ENCODE measurements at places on chromosomes 11 and 22.

GRCh38 chr11:12797996-12798395 is 123.8 kb downstream of the TEAD1 start:
- DNase-seq, result no peak

DNA sequence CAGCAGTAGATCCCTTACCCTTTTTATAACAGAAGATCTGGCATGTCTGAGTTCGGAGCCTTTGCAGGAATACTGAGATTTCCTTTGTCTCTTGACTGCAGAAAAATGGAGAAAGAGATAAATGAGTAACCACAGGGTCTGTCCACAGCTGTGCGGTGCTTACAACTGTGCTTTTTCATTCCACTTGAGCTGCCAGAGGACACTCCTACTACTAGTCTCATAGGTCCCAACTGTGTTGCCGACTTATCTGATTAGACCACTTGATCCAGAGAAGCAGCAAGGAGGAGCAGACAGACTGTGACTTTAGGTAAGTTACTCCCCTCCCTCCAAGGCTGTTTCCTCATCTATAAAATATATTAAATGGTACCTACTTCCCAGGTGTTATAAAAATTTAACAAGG is 17.5 kb downstream of the FAM227A start:
- DNase-seq, result no peak

GRCh38 chr22:31449506-31449905 is 40.1 kb downstream of the EIF4ENIF1 start:
- no peak for DNase-seq

- DNase-seq, result no peak
Observed at GRCh38 chr22:32343941-32344340, 13.7 kb upstream of the RFPL3 start.

DNA sequence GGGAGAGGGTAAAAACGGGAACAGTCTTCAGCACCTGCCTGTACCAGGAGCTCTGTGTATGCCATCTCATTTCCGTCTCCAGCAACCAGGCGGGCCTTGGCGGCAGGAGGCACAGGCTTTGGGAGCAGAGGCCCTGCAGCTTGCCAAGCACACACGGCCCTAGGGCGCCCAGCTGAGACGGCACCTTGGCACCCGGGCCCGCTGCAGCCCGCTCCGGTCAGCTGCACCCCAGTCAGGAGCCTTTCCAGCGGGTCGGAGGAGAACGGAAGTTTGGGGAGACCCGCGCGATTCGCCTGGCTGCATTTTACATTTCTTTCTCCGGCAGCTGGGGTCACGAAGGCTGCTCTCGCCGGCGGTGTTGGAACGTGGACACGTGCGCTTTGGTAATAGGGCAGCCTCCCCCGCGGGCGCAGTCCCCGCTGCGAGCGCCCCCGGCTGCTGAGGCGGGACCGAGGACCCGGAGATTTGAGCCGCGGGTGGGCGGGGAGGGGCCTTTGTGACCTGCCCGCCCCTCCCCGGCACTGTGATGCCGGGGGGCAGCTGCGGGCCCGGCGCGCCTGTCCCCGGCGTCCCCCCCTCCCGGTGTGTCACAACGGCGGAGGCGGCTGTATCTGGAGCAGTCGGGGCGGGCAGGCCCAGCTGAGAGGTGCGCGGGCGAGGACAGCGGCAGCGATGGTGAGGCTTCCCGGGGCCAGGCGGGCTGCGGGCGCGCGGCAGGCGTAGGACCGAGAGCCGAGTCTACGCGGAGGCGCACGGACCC is at the start of gene TUBA8:
TSS of gene TUBA8 (plus strand) at position 616 of the 760 bp plus-strand sequence. CDS start at position 673, 57 bp downstream.
- DNase-seq, result peak; percentile 57

DNA sequence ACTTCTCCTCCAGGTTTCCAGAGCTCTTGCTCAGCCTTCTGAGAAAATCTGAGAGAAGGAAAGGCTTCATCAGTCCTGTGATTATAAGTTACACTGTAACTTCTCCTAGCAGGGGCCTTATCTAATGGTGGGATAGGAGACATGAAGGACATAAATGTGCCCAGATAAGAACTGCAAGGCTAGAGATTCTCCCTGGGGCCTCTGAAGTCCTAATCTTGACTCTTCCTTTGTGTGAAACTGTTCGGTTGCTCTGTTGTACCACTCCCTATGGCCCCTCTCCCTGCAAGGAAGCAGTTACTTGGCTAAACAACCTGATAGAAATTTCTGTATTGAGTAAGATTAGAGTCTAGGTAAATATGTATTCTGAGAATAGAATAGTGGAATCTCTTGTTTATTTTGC is 780.9 kb downstream of the ETS1 start:
- no peak for DNase-seq

- DNase-seq, result no peak
Observed at GRCh38 chr11:94655291-94655690, 88.1 kb downstream of the PIWIL4 start.

DNA sequence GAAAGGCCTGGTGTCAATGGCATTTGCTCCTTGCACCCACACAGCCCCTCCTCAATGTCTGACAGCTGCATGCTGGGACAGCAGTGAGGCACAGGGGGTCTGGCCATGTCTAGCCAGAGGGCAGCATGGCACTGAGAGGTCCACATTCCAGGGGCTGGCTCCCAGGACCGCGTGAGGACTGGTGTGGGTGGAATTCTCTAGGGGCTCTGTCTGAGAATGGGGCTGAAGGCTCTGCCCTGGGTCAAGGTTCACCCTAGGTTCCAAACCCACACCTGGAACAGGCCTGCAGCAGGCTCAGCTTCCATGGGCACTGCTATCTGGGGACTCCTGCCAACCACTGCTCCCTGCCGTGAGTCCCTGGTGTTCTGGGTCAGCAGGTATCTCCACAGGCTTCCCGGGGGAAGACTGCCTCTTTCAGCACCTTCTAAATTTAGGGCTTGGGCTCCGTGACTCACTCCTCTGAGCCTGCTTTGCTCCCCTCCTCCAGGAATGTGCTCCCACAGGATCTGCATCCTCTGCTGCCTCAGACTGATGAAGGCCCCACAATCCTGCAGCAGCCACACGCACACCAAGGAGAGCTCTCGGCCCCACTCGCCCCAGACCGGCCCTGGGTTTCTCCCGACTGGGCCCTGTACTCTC is 4.2 kb downstream of the STARD10 start:
- DNase-seq, result no peak

DNA sequence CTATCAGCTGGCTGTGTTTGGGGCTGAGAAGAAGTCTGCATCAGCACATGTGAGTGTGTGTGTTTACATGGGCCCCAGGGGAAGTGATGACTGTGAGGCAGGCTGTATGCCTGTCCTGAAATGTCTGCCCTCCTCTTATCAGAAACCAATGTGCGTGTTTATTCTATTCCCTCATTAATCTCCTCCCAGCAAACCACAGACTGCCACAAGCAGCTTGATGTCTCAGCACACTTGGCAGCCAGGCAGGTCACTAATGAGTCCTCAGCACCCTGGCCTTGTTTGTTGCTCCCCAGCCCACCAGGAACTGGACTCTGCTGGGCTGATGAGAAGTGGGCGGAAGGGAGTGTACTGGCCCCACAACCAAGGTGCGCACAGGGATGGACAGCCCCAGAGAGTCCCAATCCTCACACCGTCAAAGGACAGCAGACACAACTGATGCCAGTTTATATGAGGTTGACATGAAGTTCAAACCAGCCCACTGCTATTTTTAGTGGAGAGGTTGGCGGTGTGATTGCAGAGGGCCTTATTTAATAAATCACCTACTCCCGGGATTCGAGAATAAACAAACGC is 225.8 kb downstream of the ETS1 start:
- no peak for DNase-seq

DNA sequence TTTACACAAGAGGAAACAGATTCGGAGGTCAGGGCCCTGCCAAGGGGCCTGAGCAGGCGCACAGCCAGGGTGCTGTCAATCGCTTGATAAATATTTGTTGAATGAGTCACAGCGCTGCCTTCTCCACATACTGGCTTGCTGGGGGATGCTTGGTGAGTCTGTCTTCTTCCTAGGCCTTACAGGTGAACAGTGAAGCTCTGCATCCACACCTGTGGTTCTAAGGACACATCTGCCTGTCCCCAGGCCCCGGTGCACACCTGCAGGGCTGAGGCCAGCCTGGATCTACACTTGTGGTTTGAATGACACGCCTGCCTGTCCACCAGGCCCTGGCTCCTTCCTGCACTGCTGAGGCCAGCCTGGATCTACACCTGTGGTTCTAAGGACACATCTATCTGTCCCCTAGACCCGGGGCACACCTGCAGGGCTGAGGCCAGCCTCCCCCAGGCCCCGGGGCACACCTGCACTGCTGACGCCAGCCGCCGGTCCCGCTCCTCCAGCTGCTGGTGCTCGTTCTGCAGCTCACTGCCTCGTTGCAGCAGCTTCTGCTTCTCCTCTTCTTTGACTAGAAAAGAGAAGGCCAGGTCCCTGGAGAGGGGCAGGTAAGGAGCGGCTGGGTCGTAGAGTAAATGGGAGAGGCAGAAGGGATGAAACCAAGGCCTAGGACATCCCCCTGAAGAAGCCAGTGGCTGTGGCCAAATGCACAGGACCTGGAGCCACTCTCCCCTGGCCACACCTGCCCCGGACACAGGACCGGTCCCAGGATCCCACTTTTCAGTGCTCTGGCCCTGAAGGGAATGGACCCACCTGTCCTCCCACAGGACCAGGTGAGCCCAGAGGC is 124.6 kb downstream of the PHF21B start:
- DNase-seq, result no peak

DNA sequence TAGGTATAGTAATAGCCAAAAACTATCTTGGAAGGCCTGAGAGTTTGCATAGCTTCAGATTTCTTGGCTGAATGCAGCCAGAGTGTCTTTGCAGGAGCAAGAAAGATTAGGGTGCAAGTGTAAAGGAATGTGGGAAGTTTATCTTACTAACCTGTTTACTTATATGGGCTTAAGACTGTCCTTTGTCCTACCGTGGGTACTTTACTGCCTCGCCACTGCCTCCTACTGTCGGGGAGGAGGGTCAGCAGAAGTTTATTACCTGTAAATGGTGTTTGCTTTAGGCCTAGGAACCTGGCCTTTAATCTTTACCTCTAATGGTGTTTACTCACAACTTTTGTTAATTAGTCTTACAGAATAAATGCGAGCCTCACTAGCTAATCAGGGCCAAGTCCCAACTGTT is 633.8 kb downstream of the DLG2 start:
- no peak for DNase-seq

DNA sequence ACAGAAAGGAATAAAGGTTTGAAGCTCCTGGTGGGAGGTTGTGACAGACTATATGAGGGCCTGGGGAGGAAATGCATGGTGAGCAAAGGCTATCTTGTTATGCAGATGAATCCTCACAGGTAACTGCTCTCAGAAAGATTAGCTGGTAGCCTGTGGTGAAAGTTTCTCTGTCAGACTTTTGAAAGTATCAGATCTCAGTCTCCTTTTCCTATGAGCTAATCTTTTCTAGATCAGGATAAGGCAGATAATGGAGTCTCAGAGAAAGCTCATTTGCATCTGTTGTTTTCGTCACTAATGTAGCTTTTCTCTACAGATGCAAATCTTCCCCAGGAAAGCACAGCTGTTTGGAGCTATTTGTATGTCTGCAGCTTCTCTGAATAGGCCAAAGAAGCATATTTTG is 21.0 kb upstream of the OR6X1 start:
- DNase-seq, result no peak

DNA sequence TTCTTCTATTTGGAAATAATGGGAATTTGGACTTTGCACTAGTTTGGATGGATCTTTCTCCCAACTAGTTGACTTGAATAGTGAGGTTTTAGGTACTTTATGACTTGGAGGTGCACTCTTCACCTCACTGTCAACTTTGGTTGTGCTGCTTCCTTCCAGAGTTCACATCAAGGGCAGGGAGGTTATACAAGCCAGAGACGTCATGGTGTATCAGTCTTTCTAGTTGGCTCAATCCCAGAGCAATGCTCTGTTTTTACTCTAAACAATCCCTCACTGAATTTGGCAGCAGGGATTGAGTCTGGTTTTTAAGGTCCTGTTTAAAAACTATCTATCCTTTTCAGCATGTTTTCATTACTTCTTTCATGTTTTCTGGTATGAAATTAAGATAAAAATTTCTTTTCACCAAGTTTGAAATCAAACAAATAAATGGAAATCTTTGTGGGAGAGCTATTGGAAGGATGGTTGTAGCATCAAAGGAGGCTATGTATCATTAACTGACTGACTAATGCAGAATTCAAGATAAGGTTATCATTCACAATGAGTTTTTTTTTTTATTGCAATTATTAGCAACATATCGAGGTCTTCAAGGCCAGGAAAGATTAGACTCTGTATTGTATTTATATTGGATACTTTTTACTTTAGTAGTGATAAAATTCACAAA is 28.0 kb upstream of the ZBED5 start:
- DNase-seq, result no peak

GRCh38 chr22:50213263-50213662 is 12.5 kb downstream of the SELENOO start:
- no peak for DNase-seq

DNA sequence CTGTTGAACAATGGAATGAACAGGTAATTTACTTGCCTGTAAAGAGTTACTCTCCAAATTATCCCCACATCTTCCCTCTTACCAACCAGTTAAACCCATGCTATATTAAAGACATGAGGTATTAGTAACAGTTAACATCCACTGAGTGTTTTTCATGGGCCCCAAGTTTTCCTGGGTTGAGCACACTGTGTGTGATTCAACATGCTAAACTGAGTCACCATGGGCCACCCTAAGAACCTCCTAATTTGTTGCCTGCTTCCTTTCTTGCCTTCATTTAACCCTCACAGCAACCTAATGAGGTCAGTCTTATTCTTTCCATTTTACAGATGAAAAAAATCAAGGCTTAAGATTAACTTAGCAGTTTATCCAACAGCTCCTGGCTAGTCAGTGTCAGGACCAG is 51.0 kb downstream of the GALNT18 start:
- DNase-seq, result no peak

GRCh38 chr11:8239536-8240228 is 24.0 kb downstream of the LMO1 start:
- no peak for DNase-seq

GRCh38 chr22:43129426-43130425 is 13.5 kb downstream of the MCAT start:
- DNase-seq, result no peak

GRCh38 chr11:70490208-70490607 is 91.9 kb downstream of the CTTN start:
- no peak for DNase-seq

GRCh38 chr22:46591930-46592329 is 28.3 kb upstream of the GRAMD4 start:
- no peak for DNase-seq

DNA sequence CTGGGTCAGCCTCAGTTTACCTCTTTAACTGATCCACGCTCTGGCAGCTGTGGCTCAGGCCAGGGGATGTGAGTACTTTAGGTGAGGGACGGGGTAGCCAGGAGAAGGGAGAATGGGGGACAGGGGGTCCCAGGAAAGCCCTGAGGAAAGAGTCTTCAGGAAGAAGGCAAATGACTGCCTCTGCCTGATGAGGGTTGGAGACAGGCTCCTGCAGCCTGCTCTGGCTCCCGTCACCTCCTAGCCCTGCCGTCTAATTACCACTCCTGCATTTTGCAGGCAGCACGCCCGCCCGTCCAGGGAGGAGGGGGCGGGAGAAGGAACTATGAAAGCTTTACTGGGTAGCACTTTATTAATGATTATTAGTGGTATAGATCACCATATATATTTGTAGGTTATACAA is 116.6 kb downstream of the CEP164 start:
- no peak for DNase-seq
